ENCODE measurements at places on chromosomes 4 and X.
A peak's percentile ranks its signal among the peaks of the same experiment; 100 is the strongest.

- H3K27me3 ChIP-seq: no peaks in the 10 kb centered on the region
- H3K36me3 ChIP-seq: peaks cover 2% of the 10 kb centered on the region
- H3K27ac ChIP-seq: no peak overlapping the region
- H3K4me1 ChIP-seq: no peaks in the 10 kb centered on the region
These were observed 13.3 kb downstream of the NCAPG start for GRCh38 chr4:17823871-17824669.

DNA sequence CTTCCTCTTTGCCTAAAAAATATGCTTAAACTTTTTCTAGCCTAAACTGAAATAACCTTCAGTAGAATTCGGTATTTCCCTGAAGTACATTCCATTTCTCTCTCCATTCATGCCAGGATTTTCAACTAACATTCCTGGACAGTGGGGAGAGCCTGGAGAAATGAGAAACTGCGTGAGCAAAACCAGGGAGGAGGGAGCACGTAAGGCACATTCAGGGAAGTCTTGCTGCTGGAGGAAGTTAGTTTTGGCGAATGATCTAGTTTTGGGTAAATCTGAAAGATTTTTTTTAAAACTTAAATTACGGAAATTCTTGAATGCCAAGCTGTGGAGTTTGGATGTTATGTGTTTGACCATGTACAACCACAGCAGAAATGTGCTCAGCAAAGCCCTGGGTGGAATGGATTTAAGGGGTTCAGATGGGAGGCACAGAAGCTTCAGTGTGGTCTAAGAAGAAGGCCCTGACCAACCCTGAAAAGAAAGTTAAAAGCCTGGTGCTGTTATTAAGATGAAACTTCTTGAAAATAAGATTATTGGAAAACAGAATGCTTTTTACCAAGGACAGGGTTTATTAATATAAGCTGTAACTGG is 347.8 kb downstream of the ANK2 start:
- peaks cover 3% of the 10 kb centered on the region for H3K4me1 ChIP-seq
- peak overlapping the region; percentile 55 for H3K27ac ChIP-seq
- H3K36me3 ChIP-seq: no peaks in the 10 kb centered on the region
- DNase-seq: peak; percentile 82
- H3K4me3 ChIP-seq: no peak overlapping the region

- no peak for DNase-seq
- no peaks in the 10 kb centered on the region for H3K4me1 ChIP-seq
- H3K4me3 ChIP-seq: no peak overlapping the region
- no peaks in the 10 kb centered on the region for H3K36me3 ChIP-seq
- H3K27ac ChIP-seq: no peak overlapping the region
These were observed 161.4 kb upstream of the RADX start for GRCh38 chrX:106450405-106450804.

GRCh38 chr4:159433337-159433736 is 330.5 kb downstream of the RAPGEF2 start:
- no peaks in the 10 kb centered on the region for H3K36me3 ChIP-seq
- no peak for DNase-seq
- H3K27ac ChIP-seq: no peak overlapping the region
- H3K4me1 ChIP-seq: 0 out of 2 replicates have a peak, but pooled peaks cover 2% of the 10 kb centered on the region

DNA sequence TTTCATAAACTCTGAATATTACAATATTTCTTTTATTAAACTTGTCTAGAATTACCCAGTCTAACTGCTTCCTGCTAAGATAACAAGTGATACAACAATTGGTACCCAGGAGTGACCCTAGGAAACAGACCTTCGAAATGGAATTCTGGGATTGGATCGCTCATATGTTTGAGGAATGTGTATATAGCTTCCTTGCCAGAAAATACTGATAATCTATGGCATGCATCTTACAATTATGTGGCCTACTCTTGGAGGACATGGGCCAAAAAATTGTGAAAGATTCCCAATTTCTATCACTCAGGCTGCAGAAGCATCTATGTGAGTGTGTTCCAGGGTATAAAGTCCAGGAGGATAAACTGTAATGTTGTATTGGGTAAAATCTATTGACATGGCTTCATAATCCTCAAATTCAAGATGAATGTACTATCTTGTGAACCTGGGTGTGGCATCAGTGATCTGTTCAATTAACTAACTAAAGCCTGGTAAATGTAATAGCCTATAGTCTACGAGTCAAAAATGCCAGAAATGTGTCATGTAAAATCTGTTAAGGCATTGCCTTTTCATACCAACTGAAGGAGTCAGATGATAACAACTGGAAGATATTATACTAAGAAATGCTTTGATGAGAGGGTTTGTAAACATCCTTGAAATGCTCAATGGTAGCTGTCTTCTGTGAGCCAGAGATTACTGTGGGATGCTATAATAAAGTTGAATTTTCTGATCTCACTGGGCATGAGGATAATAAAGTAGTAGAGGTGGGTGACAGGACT is 1499.3 kb downstream of the PCDH7 start:
- peak; percentile 15 for DNase-seq
- H3K36me3 ChIP-seq: no peaks in the 10 kb centered on the region
- no peak overlapping the region for H3K4me3 ChIP-seq
- H3K4me1 ChIP-seq: no peaks in the 10 kb centered on the region
- no peak overlapping the region for H3K27ac ChIP-seq
- H3K27me3 ChIP-seq: no peaks in the 10 kb centered on the region

DNA sequence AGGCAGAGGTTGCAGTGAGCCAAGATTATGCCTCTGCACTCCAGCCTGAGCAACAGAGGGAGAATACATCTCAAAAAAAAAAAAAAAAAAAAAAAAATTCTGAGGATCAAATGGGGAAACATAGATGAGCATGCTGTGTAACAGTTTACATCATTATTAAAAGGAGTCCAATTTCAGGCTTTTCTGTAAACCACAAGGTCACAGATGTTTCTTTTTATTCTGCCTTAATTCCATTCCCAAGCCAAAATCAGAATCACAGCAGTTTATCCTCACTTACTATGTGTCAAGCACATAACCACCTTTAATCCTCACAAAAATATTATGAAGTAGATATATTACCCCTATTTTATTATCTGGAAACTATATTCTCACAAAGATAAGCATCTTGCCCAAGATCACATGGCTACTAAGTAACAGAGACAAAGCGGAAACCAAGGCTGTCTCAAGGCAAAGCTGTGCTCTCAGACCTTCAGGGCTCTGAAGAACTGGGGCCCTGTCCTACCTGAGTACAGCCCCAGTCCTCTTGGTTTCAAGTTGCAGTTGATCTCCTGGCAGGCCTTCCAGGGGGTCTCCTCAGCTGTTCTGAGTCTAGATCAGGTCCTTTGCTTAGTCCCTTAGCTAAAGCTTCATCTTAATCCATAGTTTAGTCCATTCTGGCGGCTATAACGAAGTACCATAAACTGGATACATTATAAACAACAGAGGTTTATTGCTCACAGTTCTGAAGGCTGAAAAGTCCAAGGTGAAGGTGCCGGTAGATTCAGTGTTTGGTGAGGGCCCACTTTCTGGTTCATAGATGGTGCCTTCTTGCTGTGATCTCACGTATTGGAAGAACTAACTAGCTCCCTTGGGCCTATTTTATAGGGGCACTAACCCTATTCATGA is 141.3 kb downstream of the PALLD start:
- peaks cover 18% of the 10 kb centered on the region for H3K4me1 ChIP-seq
- H3K27me3 ChIP-seq: no peaks in the 10 kb centered on the region
- H3K36me3 ChIP-seq: no peaks in the 10 kb centered on the region
- peak overlapping the region; percentile 26 for H3K27ac ChIP-seq
- H3K4me3 ChIP-seq: no peak overlapping the region

DNA sequence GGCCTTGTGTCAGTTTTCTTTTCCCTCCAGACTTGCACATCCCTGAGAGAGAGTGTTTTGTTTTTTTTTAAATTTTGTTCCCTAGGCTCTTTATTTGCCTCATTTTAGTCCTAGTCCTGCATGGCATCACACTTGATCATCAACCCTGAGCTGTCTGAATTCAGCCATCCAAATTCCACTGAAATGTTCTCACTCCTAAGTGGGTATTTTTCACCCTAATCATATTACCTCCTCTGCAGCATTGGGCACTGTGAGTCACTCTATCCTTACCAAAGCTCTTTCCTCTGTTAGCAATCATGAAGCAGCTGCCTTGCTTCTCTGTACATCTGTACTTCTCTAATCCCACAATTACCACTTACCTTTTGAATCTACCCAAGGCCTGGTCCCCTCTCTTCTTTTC is 356.6 kb upstream of the MAGEB2 start:
- DNase-seq: peak; percentile 69
- no peaks in the 10 kb centered on the region for H3K27me3 ChIP-seq

- H3K27ac ChIP-seq: no peak overlapping the region
- H3K4me3 ChIP-seq: no peak overlapping the region
- H3K27me3 ChIP-seq: no peaks in the 10 kb centered on the region
- no peaks in the 10 kb centered on the region for H3K4me1 ChIP-seq
These were observed 5.6 kb downstream of the CYSLTR1 start for GRCh38 chrX:78321809-78322208.

DNA sequence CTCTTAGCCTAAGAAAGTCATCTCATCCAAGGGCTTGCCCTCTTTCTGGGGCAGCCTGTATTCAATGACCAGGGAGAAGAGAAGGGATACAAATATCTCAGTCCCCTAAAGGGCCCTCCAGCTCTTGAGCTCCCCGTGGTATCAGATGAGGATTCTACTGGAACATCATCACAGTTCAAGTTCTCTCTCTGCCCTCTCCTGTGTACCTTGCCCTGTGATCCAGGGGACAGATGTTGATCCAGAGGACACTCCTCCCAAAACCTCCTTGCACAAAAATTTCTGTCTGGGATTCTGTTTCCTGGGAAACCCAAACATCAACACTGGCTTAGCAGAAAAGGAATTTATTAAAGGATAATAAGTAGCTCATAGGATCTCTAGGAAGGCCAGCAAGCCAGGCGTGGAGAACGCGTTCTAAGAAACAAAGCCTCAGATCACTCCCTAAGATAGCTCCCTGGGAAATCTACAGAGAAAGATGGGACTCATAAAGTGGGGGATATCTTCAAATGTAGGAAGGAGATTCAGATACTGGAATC is 296.3 kb upstream of the KLF3 start:
- peaks cover 3% of the 10 kb centered on the region for H3K27me3 ChIP-seq
- DNase-seq: no peak
- no peaks in the 10 kb centered on the region for H3K36me3 ChIP-seq

DNA sequence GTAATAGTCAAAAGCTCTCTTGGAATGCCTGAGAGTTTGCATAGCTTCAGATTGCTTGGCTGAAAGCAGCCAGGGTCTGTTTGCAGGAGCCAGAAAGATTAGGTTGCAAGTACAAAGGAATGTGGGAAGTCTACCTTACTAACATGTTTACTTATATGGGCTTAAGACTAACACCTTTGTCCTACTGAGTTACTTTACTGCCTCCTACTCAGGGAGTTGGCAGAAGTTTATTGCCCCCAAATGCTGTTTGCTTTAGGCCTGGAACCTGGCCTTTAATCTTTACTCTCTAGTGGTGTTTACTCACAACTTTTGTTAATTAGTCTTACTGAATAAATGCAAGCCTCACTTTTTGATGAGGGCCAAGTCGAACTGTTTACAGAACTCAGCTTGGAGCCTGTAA is 219.4 kb upstream of the ZC4H2 start:
- H3K4me3 ChIP-seq: no peak overlapping the region
- H3K36me3 ChIP-seq: no peaks in the 10 kb centered on the region
- no peak for DNase-seq
- no peak overlapping the region for H3K27ac ChIP-seq
- H3K27me3 ChIP-seq: no peaks in the 10 kb centered on the region

DNA sequence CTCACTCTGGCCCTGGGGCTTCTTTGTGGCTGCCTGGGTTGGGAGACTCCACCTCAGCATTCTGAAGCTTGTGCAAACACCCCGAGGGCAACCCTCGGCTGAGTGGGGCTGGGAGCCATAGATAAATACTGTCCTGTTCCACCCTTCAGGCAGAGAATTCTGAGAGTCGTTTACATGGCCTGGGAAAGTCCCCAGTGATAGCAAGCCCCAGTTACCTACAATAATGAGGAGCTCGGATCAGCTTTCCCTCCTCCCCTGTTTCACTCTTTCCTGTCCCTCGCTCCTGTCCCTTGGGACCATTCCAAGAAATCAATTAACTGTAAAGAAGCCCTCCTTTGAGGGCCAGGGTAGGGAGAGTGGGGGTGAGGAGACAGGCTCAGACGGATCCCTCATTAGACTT is 31.6 kb upstream of the DDX3X start:
- H3K27ac ChIP-seq: no peak overlapping the region
- DNase-seq: no peak
- H3K36me3 ChIP-seq: no peaks in the 10 kb centered on the region
- peaks cover 6% of the 10 kb centered on the region for H3K27me3 ChIP-seq
- no peak overlapping the region for H3K4me3 ChIP-seq

DNA sequence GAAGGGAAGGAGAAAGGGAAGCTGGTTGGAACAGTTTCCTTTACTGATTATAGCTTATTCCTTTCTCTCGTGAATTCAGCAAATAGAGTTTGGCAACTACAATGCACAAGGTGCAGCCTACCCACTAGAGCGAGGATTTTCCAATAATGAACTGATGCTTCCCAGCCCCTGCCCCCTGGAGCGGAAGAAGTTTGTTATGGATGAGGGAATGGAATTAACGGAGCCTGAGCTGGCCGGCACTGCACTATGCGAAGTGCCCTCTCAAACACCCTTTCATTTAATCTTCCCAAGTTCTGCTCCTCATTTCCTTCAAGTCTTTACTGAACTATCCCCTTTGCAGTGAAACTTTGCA is 42.5 kb upstream of the CBR4 start:
- no peak overlapping the region for H3K4me3 ChIP-seq
- DNase-seq: no peak
- no peaks in the 10 kb centered on the region for H3K27me3 ChIP-seq
- H3K4me1 ChIP-seq: no peaks in the 10 kb centered on the region

GRCh38 chrX:119790977-119791436 is 423 bp downstream of the RPL39 start:
- no peaks in the 10 kb centered on the region for H3K27me3 ChIP-seq
- peak; percentile 26 for DNase-seq
- peak overlapping the region; percentile 86 for H3K27ac ChIP-seq
- H3K4me3 ChIP-seq: peak overlapping the region; percentile 72
- peaks cover 3% of the 10 kb centered on the region for H3K4me1 ChIP-seq

DNA sequence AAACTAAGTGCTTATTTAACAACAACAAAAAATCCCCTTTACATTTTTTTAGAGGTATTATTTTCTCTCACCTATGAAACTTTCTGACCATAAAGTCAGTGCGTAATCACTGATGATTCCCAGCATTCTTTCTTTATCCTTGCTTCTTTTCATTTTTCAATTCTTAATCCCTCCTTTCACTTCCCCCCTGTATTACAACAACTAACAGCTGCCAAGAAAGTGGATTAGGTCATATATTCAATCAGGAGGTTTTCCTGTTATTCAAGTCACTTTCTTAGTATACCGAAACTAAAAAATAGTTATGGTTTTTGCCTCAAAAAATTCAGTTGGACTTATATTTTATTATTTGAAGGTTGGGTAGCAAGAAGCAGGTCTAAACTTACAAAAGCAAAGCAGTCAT is 2.1 kb upstream of the STAP1 start:
- no peak overlapping the region for H3K27ac ChIP-seq
- H3K4me1 ChIP-seq: no peaks in the 10 kb centered on the region
- DNase-seq: no peak

GRCh38 chr4:33696586-33696985 is 2547.7 kb downstream of the ARAP2 start:
- H3K27me3 ChIP-seq: no peaks in the 10 kb centered on the region
- H3K4me1 ChIP-seq: no peaks in the 10 kb centered on the region
- no peaks in the 10 kb centered on the region for H3K36me3 ChIP-seq
- DNase-seq: no peak
